ENCODE measurements at places on chromosomes 7 and 10. TPM values are rescaled to one million over a fixed set of nuclear protein-coding genes. Genes with fewer than 3 reads are reported as not detected.

GIMAP2 gene
- 24.7 TPM for total RNA-seq

STAM gene
- total RNA-seq, result 23.3 TPM

MYH16 gene
- total RNA-seq, result not detected

TAS2R40 gene
- total RNA-seq, result not detected

PPP1R17 gene
- not detected for total RNA-seq

GCK gene
- total RNA-seq, result 2.4 TPM

GNAT3 gene
- total RNA-seq, result not detected

MKX gene
- total RNA-seq, result not detected

ANKRD2 gene
- not detected for total RNA-seq

TRA2A gene
- total RNA-seq, result 98.6 TPM

MUC3A gene
- not detected for total RNA-seq

CCDC3 gene
- not detected for total RNA-seq

HGF gene
- not detected for total RNA-seq

EVX1 gene
- not detected for total RNA-seq

SLC39A12 gene
- total RNA-seq, result not detected

ZPBP gene
- total RNA-seq, result not detected

VGF gene
- 0.10 TPM for total RNA-seq

ADCY1 gene
- 2.9 TPM for total RNA-seq

ADAMTS14 gene
- 0.21 TPM for total RNA-seq

BAIAP2L1 gene
- 2.7 TPM for total RNA-seq

EBF3 gene
- not detected for total RNA-seq

CDHR3 gene
- 0.47 TPM for total RNA-seq
